SJCRH30 (cell line): ENCODE measurements at places on chromosomes 3 and 15.
A peak's percentile ranks its signal among the peaks of the same experiment; 100 is the strongest.

DNA sequence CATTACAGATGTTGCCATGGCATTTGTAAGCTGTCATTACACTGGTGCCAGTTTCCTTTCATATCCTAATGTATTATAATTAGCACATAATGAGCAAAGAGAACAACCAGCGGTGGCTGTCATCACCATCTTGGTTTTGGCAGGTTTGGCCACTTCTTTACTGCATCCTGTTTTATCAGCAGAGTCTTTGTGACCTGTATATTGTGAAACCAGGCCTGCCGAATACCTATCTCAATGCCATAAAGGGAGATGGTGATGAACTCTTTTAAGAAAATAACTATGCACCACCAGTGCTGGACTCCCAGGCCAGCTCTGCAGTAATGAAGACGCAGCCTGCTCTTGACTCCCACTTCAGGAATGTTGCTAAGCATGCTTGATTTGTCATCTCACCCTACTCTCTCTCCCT lies 458.1 kb upstream of the NR2F2 start:
- DNase-seq: no peak

GRCh38 chr3:58575971-58576652 lies 1.1 kb downstream of the FAM107A start:
- DNase-seq: peak; percentile 41

DNA sequence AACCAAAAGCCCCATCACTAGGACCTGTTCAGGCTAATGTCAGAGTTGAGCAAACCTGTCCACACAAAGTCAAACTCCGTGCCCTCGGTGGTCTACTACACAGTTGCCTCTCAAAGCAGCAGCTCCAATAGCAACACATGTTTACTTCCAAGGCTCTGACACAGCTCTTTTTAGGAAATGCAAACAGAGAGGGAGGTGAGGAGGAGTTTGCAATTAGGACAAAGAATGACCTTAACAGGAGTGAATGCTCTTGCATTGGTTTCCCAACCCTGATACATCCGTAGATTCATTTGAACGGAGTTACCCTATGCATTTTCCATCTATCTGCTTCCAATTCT lies 64.8 kb upstream of the GOLGA8B start:
- DNase-seq: no peak

- DNase-seq: no peak
Observed at GRCh38 chr15:49964061-49964460, 155.0 kb downstream of the ATP8B4 start.

DNA sequence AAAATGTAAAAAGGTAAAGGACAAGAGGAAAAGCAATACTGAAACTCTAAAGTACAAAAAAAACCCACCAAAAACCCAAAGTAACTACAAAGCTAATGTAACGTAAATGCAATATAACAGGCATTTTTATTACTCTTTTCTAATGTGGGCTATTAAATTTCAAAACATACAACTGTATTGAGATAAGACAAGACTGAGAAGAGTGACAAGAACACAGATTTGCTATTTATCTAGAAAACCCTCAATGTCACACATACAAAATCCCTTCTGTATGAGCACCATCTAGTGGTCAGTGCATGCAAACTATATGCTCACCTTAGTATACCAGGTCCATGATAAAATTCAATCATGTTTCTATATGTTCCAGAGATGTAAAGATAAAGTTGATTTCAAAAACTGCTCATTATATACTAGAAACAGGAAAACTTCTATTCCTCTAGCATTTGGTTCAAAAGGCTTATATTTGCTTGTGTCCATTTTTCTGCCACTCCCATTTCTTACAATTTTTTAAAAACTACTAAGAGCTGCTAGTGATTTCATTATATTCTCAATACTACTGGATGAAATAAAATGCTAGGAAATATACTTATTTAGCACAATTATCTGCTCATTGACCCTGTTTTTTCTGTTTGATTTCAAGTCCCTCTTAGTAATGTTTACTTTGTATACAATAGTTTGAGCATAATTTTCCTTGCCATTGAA lies 111.4 kb downstream of the DLG1 start:
- DNase-seq: peak; percentile 81

- peak; percentile 61 for DNase-seq
Observed at GRCh38 chr15:25731411-25731810, 131.7 kb downstream of the ATP10A start.
